AG08395 (cell line): ENCODE measurements at places on chromosomes 6 and 20.

DNA sequence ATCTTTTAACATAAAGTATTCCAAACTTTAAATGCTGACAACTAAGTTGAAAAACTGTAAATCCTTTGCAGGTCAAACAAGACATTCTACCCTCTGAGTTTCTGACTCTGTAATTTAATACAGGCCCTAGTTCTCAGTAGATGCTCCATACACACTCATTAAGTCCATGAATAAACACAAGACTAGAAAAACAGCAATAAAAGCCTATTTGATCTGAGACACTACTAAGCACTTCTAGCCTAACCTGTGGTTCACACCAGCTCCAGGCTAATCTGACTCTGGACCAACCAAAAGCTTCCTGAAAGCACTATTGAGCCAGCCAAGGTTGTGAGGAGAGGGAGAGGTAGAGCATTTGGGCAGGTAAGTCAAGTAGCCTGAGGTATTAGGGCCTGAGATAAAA is 103.9 kb downstream of the EPM2A start:
- DNase-seq = no peak

GRCh38 chr6:104227508-104227907 is 632.2 kb downstream of the HACE1 start:
- no peak for DNase-seq

DNA sequence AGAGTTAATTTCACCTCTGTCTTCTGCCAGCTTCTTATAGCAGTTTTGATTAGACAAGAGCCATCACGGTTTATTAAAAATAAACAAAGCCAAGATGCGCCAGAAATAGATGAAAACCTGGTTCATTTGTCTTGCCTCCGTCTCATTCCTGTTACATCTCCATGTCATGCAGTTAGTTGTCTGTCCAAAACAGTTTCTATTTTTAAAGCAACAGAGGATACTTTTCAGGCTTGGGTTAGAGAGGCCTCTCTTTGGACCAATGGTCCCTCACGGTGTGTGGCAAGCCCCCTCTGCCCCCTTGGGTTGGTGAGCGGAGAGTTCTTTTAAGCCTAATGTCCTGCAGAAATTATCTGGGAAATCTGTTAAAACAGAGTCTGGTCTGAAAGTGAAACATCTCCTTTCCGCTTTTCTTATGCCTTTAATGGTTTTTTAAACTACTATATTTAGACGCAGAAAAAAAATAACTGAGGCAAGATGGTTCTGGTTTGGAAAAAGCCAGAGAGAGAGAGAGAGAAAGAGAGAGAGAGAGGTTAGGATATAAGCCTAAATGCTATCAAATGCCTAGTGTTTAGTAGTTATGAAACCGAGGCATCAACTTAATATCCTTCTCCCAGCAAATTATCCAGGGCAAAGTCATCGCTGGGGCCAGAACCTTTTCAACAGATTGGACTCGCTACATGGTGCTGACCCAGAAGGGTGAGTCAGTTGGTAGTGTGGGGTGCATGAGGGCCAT is 64.5 kb downstream of the ZDHHC14 start:
- DNase-seq = no peak

GRCh38 chr6:161319231-161319630 is 45.4 kb upstream of the AGPAT4 start:
- DNase-seq = no peak

- peak; percentile 51 for DNase-seq
Observed at GRCh38 chr6:22025468-22026163, 271.2 kb downstream of the PRL start.

DNA sequence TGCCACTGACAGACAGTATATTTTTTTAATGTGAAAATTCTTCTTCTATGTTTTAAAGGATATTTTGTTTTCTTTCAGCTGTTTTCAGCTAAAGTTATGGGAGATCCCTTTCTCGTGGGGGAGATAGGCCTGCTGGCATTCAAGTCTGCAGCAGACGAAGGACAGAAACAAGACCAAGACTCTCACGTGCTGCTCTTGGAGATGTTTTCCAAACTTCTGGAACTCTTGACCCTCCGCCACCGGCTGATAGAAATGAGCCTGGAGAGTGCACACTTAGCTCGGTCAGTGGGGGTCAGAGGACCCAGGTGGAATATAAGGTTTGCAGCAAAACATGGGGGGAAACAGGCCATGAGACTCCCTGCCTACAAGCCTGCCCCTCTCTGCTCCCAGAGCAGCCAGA is 120.5 kb downstream of the CD164 start:
- no peak for DNase-seq

DNA sequence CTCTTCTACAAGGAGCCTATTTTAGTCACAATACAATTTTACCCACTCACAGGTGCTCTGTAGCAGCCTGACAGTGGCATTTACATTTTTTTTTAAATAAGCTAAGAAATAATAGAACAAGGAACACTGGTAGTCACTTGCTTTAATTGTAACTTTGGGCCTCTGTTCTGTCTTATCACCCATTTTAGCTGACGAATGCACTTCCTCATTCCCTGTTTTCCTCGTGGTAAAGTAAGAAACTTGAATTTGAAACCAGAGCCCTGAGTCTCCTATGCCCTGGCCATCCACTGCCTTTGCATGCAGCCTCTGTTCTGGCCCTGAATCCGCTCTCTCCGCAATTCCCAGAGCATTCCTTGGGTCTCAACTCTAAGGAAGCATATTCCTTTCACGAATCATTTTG is 550.6 kb downstream of the PTPRT start:
- DNase-seq = no peak
